ENCODE measurements at places on chromosomes 2 and 18. TPM values are rescaled to one million over a fixed set of nuclear protein-coding genes. Genes with fewer than 3 reads are reported as not detected.

CAVIN2 gene
- 1.9 TPM for total RNA-seq

PPP1R1C gene
- total RNA-seq: not detected

CLEC4F gene
- 1.4 TPM for total RNA-seq

TMEM17 gene
- total RNA-seq: not detected

CUL3 gene
- 115 TPM for total RNA-seq

IGFBP5 gene
- not detected for total RNA-seq

PEX13 gene
- total RNA-seq: 15.8 TPM

CPS1 gene
- total RNA-seq: not detected

AKAIN1 gene
- total RNA-seq: not detected

SGPP2 gene
- not detected for total RNA-seq

MAP3K19 gene
- total RNA-seq: not detected

CXCR4 gene
- total RNA-seq: 848 TPM

ACSL3 gene
- 55.4 TPM for total RNA-seq

KLF7 gene
- 32.4 TPM for total RNA-seq

ZAP70 gene
- total RNA-seq: 1,008 TPM

SKA1 gene
- 1.1 TPM for total RNA-seq

MREG gene
- 4.0 TPM for total RNA-seq

IL1R2 gene
- total RNA-seq: 0.66 TPM

GATA6 gene
- 0.54 TPM for total RNA-seq

SCYGR4 gene
- not detected for total RNA-seq

GPR75 gene
- 3.8 TPM for total RNA-seq
